ENCODE measurements at places on chromosomes 3 and 15.

DNA sequence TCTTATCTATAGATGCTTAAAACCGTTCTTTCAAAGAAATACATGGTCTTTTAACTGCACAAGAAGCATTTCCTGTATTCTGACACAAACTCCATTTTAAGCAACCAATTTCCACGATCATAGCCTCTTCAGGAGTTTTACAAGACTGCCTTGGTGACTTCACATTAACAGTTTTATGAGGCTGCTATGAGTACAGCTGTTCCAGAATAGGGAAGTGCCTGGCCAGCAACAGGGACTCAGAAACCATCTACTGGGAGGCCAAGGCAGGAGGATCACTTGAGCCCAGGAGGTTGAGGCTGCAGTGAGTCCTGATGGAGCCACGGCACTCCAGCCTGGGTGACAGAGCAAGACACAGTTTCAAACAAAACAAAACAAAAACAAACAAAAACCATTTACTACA lies 78.4 kb downstream of the B3GNT5 start:
- H3K27ac ChIP-seq: no peak overlapping the region
- H3K36me3 ChIP-seq: no peaks in the 10 kb centered on the region
- H3K4me1 ChIP-seq: peaks cover 10% of the 10 kb centered on the region
- H3K27me3 ChIP-seq: no peaks in the 10 kb centered on the region

GRCh38 chr15:68962465-68962864 lies 32.1 kb downstream of the SPESP1 start:
- H3K36me3 ChIP-seq: no peaks in the 10 kb centered on the region
- peaks cover 9% of the 10 kb centered on the region for H3K27me3 ChIP-seq
- no peak overlapping the region for H3K4me3 ChIP-seq
- no peaks in the 10 kb centered on the region for H3K4me1 ChIP-seq
- no peak for DNase-seq

- no peak overlapping the region for H3K27ac ChIP-seq
- no peaks in the 10 kb centered on the region for H3K36me3 ChIP-seq
- H3K4me3 ChIP-seq: no peak overlapping the region
These were observed 156.9 kb downstream of the B3GALNT1 start for GRCh38 chr3:160948273-160948672.

DNA sequence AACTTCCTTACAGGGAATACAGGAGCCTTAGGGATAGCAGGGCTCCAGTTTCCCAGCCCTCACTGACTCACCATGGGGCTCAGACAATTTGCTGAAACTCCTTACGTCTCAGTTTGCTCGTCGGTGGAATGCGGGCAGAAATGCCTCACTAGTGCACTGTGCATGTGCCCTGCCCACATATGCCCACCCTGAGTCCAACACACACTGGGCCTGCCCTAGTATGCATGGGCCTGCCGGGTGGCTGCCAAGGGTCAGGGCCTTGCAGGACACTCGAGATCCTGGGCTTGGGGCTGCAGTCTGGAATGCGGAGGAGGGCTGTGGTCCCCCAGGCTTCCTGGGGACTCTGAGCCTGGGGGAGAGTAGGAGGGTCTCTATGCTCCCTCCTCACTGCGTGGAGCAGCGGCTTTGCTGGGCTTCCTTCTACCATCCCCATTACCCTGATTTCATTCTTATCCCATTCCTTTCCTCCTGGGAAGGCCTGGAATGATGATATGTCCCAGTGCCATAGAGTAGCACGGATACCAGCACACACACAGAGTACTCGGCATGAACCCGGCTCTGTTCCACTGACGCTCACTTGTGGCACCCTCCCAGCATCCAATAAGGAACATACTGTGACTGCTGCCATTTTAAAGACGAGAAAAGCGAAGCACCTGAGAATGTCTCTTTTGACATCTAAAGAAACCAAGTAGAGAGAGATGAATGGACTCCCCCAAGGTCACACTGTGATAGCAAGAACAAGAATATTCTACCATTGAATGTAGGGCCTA lies 124.2 kb downstream of the ASB7 start:
- H3K27me3 ChIP-seq: no peaks in the 10 kb centered on the region
- no peak for DNase-seq
- H3K4me1 ChIP-seq: no peaks in the 10 kb centered on the region
- no peaks in the 10 kb centered on the region for H3K36me3 ChIP-seq
- H3K4me3 ChIP-seq: no peak overlapping the region

DNA sequence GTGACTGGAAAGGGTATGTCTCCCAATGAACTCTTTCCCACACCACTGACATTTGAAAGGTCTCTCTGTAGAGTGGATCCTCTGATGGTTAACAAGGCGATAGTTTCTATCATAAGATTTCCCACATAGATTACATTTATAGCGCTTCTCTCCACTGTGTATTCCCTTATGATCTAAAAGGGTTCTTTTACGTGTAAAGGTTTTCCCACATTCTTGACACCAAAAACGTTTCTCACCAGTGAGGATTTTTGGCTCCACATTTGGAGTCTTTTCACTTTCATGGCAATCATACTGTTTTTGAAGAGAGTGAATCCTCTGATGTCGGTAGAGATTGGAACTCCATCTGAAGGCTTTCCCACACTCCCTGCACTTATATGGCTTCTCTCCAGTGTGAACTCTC lies 30.5 kb downstream of the ZNF445 start:
- no peak for DNase-seq
- H3K27ac ChIP-seq: no peak overlapping the region
- H3K27me3 ChIP-seq: no peaks in the 10 kb centered on the region
- no peak overlapping the region for H3K4me3 ChIP-seq
- H3K4me1 ChIP-seq: peaks cover 8% of the 10 kb centered on the region

DNA sequence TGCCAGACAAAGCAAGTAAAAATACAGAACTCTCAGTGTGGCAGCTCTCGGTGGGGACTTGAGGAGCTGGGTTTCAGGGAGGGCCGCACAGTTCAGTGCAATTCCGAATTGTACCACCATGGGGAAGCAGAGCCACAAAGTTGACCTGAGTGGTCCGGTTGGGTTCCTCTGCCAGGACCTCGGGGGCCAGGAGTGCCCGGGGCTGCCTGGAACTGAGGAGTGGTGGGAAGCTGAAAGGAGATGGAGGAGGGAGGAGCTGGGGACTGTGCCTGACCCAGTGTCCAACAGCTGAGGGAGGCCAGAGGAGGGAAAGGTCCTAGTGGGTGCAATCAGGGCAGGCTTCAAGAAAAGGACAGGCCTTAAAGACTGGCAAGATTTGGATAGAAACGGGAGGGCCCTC lies 32.2 kb upstream of the TRH start:
- H3K27me3 ChIP-seq: peaks cover 3% of the 10 kb centered on the region
- no peaks in the 10 kb centered on the region for H3K36me3 ChIP-seq
- peaks cover 1% of the 10 kb centered on the region for H3K4me1 ChIP-seq
- no peak overlapping the region for H3K27ac ChIP-seq
- DNase-seq: peak; percentile 10
- no peak overlapping the region for H3K4me3 ChIP-seq

DNA sequence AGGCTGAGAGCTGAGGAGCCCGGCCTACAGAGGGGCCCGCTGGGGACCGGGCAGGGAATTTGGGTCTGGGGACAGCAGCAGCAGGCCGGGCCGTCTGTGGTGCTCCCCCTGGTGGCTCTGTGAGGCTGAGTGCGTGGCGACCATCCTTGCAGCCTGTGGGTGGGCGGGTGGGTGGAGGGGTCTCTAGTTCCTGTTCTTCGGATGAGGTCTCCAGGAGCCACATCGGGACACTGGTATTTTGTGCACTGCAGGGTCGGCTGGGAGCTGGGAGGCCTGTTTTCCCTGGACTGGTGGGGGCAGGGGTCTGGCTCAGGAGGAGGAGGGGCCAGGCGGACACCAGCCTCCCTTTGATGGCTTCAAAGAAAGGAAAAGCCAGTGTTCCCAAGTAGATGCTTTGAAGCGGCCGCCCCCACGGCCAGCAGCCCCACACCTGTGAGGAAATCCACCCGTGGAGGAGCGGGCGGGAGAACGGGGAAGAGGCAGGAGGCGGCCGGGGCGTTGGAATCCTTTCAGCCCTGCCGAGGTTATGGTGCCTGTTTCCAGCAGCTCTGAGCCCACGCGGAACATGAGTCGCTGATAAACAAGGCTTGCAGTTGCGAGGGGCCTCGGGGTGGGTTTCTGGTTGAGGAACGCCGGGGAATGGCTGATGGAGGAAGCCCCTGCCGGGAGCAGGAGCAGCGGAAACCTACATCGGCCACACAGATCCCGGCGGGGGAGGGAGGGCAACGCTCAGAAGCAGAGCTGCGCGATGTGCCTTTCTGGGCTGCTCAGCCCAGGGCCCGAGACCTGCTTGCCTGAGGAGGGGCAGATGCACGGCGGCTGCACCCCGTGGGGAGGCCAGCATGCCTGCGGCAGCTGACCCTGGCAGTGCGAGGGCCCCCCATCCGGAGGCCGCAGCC lies 154.3 kb downstream of the NSMCE3 start:
- H3K27ac ChIP-seq: no peak overlapping the region
- peaks cover 9% of the 10 kb centered on the region for H3K27me3 ChIP-seq
- H3K4me1 ChIP-seq: peaks cover 4% of the 10 kb centered on the region
- no peak for DNase-seq

GRCh38 chr15:66747886-66748707 lies 46.1 kb downstream of the SMAD6 start:
- no peak overlapping the region for H3K4me3 ChIP-seq
- H3K27ac ChIP-seq: no peak overlapping the region
- H3K27me3 ChIP-seq: no peaks in the 10 kb centered on the region

GRCh38 chr3:98008855-98009254 lies 26.3 kb downstream of the GABRR3 start:
- H3K4me1 ChIP-seq: peaks cover 43% of the 10 kb centered on the region
- no peaks in the 10 kb centered on the region for H3K27me3 ChIP-seq
- H3K36me3 ChIP-seq: peaks cover 11% of the 10 kb centered on the region
- no peak for DNase-seq

DNA sequence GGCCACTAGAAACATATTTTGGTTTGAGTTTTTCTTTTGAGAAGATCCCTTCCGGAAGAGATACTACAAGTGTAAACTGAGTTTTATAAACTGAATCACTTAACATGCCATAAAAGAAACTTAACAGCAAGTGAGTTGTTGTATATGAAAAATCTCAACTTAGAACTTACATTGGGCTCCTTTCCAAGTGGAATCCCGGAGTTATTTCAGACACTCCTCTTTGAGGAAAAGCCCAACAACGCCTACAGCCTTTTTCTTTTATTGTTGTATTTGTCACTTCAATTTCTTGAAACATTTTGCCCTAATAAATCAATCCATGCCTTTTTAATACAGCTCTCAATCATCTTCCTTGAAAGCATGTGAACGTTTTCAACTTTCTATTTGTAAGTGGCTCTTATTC lies 137.3 kb downstream of the FEZF2 start:
- no peaks in the 10 kb centered on the region for H3K36me3 ChIP-seq
- no peak for DNase-seq
- H3K27me3 ChIP-seq: peaks cover 2% of the 10 kb centered on the region

DNA sequence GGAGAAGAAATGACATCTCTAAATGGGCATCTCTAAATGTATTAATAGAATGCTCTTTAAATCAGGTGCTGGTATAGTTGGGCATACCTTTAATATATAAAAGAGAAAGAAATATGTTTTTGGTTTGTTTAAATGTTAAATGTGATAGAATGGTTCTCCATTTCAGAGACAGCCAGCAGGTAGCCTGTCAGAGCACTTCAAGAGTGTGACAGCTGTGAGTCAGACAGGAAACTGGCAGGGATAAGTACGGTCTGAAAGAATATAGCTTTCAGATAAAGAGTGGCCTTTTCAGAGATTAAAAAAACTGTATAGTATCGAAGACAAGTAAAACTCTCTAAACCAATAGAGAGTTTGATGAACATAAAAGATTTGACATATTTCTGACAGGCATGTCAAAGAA lies 654.1 kb downstream of the IGSF11 start:
- no peak overlapping the region for H3K4me3 ChIP-seq
- H3K36me3 ChIP-seq: no peaks in the 10 kb centered on the region
- no peaks in the 10 kb centered on the region for H3K27me3 ChIP-seq
- no peak overlapping the region for H3K27ac ChIP-seq
- H3K4me1 ChIP-seq: no peaks in the 10 kb centered on the region
- no peak for DNase-seq

DNA sequence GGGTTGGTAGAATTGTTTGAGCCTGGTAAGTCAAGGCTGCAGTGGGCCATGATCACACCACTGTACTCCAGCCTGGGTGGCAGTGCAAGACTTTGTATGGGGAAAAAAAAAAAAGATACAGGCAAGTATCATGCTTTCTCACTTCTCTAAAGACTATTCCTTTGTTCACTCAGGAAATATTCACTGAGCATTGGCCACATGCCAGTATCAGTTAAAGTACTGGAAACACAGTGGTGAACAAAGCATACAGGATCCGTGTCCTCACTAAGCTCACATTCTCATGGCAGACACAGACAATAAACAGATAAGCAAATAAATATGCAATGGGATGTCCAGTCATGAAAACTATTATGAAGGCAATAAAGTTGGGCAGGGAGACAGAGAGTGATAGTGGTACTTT lies 5.1 kb upstream of the MTHFS start:
- no peak overlapping the region for H3K27ac ChIP-seq
- H3K36me3 ChIP-seq: peaks cover 27% of the 10 kb centered on the region
- no peak for DNase-seq
- peaks cover 26% of the 10 kb centered on the region for H3K4me1 ChIP-seq

DNA sequence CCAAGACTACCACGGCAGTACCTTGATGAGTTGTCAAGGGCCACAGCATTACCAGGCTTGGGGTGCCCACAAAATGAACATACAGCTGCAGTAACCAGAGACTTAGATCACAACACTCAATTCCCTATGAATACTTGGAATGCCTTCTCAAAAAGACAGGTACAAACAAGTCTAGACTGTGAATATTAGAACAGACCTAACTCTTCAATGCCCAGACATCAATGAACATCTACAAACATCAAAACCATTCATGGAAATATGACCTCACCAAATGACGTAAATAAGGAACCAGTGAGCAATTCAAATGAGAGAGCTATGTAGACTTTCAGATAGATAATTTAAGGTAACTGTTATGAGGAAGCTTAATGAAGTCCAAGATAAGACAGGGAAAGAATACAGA lies 185.1 kb upstream of the POU1F1 start:
- no peak overlapping the region for H3K27ac ChIP-seq
- DNase-seq: no peak
- H3K4me1 ChIP-seq: no peaks in the 10 kb centered on the region
- no peak overlapping the region for H3K4me3 ChIP-seq
- H3K27me3 ChIP-seq: no peaks in the 10 kb centered on the region

GRCh38 chr15:62795171-62795570 lies 247.4 kb upstream of the TPM1 start:
- no peaks in the 10 kb centered on the region for H3K27me3 ChIP-seq
- DNase-seq: no peak
- H3K4me1 ChIP-seq: no peaks in the 10 kb centered on the region
- no peak overlapping the region for H3K27ac ChIP-seq
- H3K4me3 ChIP-seq: no peak overlapping the region

DNA sequence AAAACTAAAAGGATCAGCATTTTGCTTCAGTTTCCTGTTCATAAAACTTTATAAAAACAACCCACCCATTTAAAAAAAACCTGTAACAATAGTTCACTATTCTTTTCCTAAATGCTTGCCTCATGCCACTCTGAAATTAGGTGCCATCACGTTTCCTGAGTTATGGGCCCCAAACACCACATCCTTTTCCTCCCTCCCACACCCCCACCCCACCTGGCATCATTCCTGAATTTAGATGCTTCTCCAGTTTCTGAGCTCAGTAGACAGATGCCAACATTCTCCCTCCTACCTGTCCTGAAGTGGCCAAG lies 11.9 kb upstream of the ARHGEF3 start:
- H3K4me3 ChIP-seq: peak overlapping the region; percentile 1
- H3K4me1 ChIP-seq: peaks cover 38% of the 10 kb centered on the region
- peaks cover 1% of the 10 kb centered on the region for H3K36me3 ChIP-seq
- H3K27me3 ChIP-seq: no peaks in the 10 kb centered on the region

Data from T-helper 2 cell treated with Interferon-gamma antibody and Interleukin-4, amounts not matched to agents 5 μg/mL and 100 μg/mL, for 36 hours (primary cell).